ENCODE measurements at places on chromosomes 13 and 19.

GRCh38 chr13:54379461-54379860 is 1350.8 kb downstream of the OLFM4 start:
- no peak for DNase-seq

GRCh38 chr19:10533646-10534386 is 9.9 kb upstream of the ATG4D start:
- DNase-seq: no peak

DNA sequence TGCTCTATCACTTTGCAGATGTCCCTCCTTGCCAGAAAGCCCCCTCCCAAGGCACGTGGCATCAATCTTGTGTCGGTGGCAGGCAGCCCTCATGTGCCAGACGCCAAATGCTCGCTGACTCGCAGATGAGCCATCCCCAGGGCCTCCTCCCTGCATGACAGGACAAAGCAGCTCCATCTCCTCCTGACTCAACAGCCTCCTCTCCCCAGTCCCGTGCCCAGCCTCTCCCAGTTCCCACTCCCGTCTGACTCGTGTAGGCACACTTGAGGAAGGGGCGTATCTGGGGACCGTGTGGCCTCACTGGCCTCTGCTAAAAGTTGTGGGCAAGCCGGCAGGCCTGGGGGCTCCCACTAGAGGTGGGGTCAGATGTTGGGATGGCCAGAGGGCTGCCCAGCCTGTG is 133.6 kb downstream of the STK24 start:
- DNase-seq: no peak

DNA sequence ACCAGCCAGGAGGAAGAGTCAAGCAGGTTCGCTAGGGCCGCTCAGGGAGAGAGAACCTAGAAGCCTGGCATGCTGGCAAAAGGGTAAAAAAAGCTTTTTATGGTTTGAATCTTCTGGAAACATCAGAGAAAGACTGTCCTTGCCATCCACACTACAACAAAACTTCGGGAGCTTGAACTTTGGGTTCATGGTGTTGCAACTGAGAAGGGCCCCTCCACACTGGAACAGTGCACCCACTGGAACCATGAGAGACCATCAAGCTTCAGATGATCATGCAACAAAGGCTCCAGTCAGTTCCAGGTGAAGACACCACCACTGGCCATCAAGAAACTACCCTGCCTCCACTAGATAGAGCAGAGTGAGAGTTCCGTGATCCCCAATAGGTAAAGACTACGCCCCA is 170.1 kb downstream of the RGCC start:
- DNase-seq: no peak

DNA sequence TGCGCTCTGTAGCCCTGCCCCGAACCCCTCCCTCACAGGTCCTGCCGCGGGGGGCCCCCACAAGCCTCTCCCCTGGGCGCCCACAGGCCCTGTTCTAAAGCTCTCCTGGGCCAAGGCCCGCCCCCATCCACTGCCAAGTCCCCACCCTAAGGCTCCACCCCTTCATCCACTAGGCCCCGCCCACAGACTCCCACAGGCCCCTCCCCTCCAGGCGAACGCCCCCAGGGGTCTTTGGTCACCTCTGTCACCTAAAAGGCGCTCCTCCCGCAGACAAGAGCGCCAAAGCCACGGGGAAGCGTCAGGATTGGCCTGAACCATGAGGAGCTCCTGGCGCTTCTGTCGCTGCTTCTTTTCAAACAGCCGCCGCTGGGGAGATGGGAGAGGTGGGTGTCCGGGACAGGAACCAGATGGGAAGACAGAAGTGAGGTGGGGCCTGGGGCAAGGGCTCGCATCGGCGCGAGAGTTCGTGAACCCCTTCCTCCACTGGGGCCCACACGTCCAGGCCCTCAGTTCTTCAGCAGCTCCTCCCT is 2.3 kb downstream of the TULP2 start:
- DNase-seq: no peak

DNA sequence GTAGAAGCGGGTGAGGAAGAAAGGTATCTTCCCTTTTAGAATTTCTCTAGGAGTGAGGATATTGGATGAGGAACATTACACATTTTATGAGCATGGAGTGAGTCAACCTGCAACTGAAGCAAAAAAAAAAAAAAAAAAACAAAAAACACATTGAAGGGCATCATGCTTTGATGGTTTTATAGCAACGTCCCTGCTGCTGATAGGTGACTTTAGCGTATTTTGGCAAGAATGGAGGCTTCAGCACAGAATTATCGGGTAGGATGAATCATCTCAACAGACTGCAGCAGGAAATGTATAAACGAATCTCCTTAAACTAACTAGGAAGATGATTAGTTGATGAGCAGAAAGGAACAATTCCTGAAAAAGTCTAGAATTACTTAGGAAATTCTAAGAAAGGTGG is 1359.6 kb upstream of the ATXN8OS start:
- DNase-seq: no peak

- no peak for DNase-seq
Observed at GRCh38 chr19:19120308-19121231, 17.7 kb downstream of the TMEM161A start.

DNA sequence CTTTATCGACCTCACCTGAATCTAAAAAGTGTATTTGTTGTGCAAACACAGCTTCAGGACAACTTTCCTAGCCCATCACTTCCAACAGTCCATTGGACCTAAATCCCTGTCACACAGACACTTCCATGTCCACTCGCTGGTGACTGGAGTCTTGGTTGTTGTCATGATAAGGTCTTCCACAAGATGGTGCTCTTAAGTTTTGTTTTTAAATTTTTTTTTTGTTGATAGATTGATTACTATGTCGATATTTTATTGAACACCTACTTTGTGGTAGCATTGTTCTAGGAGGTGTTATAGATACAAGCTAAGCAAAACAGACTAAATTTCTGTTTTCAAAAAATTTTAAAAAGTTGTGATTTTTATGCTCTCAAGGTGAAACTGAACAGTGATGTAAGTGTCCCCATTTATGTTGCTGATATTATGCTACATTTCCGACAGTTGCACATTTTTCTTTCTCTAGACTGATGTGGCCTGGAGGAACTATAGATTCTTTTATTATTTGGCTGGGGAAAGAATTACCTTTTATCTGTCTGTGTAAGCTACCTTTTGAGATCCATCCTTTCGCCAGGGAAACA is 8.1 kb upstream of the ERICH6B start:
- DNase-seq: peak; percentile 22

- peak; percentile 49 for DNase-seq
Observed at GRCh38 chr19:41619018-41619556, 7.8 kb downstream of the CEACAM4 start.

DNA sequence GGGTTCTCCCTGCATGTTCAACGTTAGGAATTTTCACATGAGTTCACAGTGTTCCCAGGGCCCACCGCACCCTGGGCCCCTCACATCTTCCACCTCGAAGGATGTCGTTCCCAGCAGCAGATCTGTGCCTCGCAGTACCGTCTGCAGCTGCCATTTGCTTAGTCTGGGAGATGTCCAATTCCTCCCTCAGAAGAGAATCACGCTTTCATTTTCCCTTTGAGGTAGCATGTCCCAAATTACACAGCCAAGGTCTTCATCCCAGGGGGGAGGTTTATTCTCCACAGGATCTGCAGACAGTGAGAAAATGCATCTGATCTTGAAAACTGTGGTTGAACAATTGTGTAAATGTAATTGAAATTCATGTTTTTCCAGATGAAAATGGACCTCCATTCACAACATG is 150.2 kb downstream of the DCT start:
- no peak for DNase-seq

DNA sequence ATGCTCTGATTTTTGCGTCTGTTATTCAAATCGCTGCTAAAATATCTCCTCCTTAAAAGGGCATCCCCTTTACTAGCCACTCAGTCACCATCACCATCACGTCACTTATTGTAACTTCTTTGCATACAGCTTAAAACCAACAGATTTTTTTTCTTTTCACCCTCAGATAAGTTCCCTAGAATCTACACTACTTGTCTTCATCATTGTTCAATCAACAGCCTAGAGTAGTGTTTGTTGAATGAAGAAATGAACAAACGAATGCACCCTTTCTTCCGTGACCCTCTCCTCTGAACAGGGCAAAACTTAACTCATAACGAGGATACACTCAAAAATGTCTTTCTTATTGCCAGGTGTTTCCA is 1.1 kb upstream of the AKAP11 start:
- DNase-seq: no peak

DNA sequence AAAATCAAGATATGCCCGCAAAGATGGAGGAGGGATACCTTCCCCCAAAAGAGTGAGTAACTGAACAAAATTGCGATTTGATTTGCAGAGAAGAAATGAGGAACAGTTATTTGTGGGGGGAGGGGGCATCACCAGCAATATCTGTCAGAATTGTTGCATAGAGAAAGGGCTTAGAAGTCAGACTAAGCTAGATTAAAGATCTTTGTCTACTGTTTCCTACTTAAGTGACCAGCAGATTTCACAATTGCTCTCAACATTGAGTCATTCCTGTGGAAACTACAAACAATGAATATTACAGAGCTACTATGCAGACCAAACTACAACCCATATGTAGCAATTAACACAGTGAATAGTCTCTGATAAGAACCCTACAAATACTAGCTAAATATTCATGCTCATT is 27.4 kb downstream of the FPR3 start:
- peak; percentile 98 for DNase-seq

DNA sequence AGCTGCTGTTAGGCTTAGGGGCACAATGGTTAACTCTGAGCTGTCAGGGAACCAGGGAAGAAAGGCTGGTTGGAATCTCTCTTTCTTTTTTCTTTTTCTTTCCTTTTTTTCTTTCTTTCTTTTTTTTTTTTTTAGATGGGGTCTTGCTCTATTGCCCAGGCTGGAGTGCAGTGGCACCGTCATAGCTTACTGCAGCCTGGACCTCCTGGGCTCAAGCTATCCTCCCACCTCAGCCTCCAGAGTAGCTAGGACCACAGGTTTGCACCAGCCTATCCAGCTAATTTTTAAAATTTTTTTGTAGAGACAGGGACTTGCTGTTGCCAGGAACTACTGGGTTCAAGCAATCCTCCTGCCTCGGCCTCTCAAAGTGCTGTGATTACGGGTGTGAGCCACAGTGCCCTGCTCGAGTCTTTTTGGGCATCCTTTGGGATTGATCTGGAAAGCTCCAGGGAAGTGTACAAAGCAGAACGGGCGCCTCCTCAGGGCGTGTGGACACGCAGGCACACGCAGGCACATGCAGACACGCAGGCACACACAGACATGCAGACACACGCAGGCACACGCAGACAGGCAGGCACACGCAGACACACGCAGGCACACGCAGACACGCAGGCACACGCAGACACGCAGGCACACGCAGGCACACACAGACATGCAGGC is 99.2 kb downstream of the GADD45B start:
- no peak for DNase-seq

GRCh38 chr19:15231271-15231670 is 977 bp downstream of the EPHX3 start:
- no peak for DNase-seq

- no peak for DNase-seq
Observed at GRCh38 chr13:94928127-94928775, 215.9 kb upstream of the SOX21 start.

DNA sequence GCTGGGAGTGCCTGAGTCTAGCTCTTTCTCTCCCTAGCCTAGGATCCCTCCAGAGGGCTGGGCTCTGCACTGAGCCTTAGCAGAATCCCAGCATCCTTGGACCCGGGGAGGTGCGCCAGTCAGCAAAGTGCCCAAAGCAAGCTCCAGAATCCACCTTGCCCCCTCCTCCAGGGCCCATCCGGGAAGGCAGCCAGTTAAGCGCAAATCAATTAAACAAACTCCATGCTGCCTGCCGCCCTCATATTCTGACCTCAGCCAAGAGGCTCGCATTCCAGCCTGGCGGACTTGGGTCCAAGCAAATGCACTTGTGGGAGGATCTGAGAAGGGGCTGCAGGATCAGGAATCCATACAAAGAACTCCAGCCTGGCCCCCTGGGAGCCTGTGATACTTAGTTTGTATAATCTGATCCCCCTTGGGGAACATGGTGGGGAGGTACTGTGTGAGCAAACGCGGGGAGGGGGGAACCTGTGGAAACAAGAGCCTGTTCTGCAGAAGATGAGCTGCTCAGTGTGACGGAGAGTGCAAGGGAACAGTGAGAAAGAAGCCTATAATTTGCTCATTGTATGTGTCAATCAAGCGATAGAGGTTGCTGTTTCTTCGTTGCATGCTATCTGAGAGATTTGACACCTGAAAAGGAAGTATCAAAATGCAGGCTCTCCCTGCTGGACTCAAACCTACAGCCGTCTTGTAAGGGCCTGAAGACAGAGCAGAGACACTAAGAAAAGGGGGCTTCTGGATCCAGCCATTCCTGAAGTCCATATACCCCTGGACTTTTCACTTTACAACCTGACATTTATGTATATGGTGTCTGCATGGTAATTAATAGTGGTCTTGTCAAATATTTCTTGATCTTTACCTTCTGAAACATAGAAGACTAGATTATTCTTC is 29.4 kb downstream of the ZNRF4 start:
- no peak for DNase-seq

- DNase-seq: peak; percentile 80
Observed at GRCh38 chr19:4430760-4431159, 26.8 kb downstream of the UBXN6 start.

DNA sequence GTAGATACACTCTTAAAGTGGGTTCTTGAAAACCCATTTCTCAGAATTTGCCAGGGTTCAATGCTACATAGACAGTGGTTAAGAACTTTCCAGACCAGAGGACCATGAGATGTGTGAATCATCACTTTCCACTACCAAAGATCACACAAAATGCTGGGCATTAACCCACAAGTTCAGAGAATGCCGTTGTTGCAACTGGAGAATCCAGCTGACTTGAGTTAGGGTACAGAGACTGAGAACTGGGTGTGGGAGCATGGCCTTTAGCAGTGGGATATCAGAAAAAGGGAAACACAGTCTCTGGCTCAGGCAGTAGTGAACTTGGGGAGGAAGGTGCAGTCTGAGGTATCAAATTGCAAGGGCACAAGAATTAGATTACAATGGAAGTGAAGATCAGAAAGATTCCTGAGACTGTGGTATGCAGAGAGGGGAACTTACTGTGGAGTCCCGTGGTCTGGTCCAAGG is 51.5 kb upstream of the WDFY2 start:
- DNase-seq: no peak

DNA sequence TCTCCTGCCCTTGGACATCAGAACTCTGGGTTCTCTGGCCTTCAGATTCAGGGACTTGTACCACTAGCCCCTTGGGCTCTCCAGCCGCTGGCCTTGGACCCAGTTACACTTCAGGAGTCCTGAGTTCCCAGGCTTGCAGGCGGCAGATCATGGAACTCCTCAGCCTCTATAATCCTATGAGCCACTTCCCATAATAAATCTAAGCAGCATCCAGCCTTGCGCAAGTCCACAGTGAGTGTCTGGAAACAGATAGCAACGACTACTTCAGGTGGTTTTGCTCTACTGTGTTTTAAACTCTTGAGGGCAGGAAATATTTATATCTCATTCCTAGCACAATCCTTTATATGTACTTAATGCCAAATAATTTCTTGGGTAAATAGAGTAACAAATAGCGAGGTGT is 92.3 kb downstream of the COL4A1 start:
- no peak for DNase-seq

- no peak for DNase-seq
Observed at GRCh38 chr13:77521595-77522367, 13.7 kb upstream of the SCEL start.

- DNase-seq: no peak
Observed at GRCh38 chr13:112513761-112514160, 74.2 kb downstream of the TUBGCP3 start.

- no peak for DNase-seq
Observed at GRCh38 chr13:50441130-50441529, 402.4 kb downstream of the DLEU7 start.
